ENCODE measurements at places on chromosomes 7 and 10.

GRCh38 chr10:71391701-71392100 is 5.0 kb upstream of the CDH23 start:
- DNase-seq = no peak

DNA sequence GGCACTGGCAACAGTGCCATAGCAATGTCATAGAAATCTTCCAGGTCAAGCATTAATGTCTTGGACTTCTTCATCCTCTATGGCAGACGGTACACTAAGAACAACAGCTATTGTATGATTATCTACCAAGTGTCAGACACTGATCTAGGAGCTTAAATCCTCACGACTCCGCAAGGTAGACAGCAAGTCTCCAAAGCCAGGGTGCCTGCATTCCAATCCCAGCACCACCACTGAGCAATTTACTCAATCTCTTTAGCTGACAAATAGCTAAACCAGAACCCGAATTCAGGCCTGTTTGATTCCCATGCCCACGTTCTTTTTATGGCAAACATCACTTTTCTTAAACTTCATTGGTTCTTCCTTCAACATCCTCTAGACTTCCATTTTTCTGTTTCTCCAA is 31.8 kb downstream of the DNMBP start:
- DNase-seq = no peak

GRCh38 chr10:30070001-30070685 is 10.8 kb upstream of the JCAD start:
- no peak for DNase-seq

DNA sequence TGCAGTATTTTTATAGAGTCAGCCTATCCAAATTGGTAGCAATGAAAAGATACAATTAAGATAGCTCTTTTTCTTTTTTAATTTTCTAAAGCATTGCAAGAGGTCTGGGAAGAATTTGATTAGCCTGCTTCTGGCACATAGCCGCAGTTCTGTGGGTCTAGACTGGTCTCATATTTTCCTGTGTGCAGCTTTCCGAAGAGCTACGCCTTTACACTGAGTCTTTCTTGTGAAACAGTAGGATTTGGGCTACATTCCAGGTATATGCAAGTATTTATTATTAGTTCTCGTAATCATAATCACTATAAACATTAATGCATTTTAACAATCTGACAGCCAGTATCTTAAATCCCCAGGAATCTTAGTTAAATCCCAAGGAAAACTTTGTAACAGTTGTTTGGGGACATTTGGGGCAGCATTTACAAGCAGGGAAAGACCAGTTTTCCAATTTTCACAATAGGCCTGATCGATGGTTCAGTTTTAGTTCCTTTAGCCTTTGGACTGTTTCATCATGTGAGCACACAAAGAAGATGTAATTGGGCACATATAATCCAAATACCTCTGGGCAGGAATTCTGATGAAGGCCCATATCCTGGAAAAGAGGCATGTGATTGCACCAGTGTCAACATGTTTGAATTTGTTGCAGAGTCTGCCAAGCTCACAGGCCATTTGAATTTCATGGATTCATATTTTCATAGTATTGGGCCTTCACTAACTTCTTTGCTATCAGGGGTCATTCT is 287.3 kb downstream of the INHBA start:
- DNase-seq = no peak

DNA sequence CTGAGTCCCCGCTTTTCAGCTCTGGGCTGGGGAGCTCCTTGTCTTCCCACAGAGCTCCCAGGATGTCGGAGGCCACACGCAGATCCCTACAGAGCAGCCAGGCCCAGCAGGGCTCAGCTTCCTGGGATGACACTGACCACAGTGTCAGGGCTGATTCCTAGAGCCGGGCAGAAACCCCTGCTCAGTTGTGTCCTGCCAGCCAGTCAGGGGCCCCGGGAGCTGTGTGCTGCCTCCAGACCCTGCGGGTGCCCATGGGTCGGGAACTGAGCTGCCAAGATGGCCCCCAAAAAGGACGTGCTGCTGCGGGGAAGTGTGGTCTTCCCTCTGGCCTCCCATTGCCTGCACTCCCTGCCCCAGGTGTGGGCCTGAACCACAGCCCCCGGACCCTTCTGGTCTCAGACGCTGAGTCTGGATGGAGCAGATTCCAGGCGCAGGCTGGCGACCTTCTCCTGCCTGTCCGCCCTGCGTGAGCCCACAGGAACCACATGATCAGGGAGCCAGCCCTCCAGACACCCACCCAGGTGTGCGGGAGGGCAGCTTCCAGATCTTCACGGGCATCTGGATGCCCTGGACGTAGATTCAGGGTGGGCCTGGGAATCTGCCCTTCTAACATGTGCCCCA is 217.4 kb downstream of the MAD1L1 start:
- no peak for DNase-seq

- DNase-seq = no peak
Measured at GRCh38 chr10:11548065-11548767, 63.2 kb downstream of the USP6NL start.

DNA sequence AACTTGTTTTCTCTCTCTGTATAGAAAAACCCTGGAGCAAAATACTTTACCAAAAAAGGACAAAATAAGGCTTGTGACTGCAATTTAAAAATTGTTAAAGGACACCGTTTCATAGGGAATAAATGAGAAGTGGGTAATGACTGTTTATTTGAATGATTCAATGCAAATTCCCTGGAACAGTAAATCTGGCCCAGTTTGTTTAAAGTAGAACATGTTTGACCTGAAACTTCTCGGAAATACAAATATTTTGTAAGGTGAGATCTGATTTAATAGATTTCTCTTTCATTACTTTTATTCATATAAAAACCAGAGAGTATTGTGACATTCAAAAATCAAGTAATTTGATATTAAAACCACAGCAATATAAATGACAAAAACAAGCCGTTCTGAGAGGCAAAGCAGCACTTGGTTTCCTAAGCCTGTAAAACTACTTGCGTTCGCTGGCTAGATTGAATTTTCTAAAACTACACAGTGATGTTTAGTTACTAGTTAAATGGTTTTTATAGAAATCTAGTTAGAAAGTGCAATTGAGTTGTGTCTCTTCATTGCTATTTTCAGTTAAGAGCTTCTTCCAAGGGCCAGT is 76.8 kb upstream of the PITRM1 start:
- no peak for DNase-seq

GRCh38 chr10:17648243-17649035 is 4.5 kb downstream of the STAM start:
- no peak for DNase-seq

- DNase-seq = no peak
Measured at GRCh38 chr10:130662775-130663174, 526.6 kb downstream of the GLRX3 start.

- no peak for DNase-seq
Measured at GRCh38 chr7:55484241-55484640, 88.1 kb downstream of the VOPP1 start.

- DNase-seq = no peak
Measured at GRCh38 chr7:151740081-151740851, 136.6 kb downstream of the PRKAG2 start.

DNA sequence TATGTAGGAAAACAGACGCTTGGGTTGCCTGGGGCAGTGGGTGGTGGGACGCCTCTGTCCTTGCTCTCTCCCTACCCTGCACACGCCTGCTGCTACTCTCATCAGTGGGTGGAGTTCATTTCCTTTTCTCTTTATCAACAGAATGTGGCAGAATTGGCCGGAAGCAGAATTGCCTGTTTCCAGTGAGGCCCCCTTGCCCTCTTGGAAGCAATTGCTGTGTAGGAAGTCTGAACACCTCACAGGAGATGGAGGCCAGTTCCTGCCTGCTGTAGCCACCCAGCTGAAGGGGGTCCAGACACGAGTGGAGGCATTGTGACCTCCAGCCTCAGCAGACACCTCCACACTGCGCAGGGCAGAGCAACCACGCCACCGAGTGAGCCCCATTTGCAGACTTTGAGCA is 331.6 kb upstream of the ZNF32 start:
- no peak for DNase-seq

GRCh38 chr7:155874411-155874810 is 62.1 kb upstream of the SHH start:
- no peak for DNase-seq

- DNase-seq = no peak
Measured at GRCh38 chr10:84397735-84398144, 69.4 kb downstream of the CCSER2 start.

- DNase-seq = no peak
Measured at GRCh38 chr7:96786261-96786997, 76.8 kb upstream of the SEM1 start.

- no peak for DNase-seq
Measured at GRCh38 chr10:84353052-84353803, 24.8 kb downstream of the CCSER2 start.

DNA sequence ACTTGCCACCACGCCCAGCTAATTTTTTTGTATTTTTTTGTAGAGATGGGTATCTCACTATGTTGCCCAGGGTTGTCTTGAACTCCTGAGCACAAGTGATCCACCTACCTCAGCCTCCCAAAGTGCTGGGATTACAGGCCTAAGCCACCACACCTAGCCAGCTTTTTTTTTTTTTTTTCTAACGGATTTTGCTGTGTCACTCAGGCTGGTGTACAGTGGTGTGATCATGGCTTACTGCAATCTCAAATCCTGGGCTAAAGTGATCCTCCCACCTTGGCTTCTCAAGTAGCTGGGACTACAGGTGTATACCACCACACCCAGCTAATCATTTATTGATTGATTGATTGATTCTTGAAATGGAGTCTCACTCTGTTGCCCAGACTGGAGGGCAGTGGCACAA is 106.0 kb upstream of the TRIM24 start:
- no peak for DNase-seq

- no peak for DNase-seq
Measured at GRCh38 chr10:43079856-43080255, 3.0 kb downstream of the RET start.

- no peak for DNase-seq
Measured at GRCh38 chr10:88127269-88127668, 263.8 kb downstream of the PTEN start.

- DNase-seq = peak; percentile 68
Measured at GRCh38 chr10:29621161-29621560, 13.6 kb downstream of the SVIL start.

DNA sequence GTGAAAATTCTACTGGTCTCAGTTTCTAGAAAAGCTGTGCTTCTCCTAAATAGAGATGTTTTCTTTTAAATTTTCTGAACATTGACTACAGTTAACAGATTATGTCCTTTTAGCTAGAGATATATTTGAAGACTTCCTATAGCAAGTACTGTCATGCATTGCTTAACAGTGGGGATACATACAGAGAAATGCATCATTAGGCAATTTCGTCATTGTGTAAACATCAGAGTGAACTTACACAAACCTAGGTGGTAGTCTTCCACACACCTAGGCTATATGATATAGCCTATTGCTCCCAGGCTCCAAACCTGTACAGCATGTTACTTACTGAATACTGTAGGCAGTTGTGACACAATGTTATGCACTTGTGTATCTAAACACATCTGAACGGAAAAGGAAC is 28.5 kb downstream of the PIK3CG start:
- DNase-seq = no peak

DNA sequence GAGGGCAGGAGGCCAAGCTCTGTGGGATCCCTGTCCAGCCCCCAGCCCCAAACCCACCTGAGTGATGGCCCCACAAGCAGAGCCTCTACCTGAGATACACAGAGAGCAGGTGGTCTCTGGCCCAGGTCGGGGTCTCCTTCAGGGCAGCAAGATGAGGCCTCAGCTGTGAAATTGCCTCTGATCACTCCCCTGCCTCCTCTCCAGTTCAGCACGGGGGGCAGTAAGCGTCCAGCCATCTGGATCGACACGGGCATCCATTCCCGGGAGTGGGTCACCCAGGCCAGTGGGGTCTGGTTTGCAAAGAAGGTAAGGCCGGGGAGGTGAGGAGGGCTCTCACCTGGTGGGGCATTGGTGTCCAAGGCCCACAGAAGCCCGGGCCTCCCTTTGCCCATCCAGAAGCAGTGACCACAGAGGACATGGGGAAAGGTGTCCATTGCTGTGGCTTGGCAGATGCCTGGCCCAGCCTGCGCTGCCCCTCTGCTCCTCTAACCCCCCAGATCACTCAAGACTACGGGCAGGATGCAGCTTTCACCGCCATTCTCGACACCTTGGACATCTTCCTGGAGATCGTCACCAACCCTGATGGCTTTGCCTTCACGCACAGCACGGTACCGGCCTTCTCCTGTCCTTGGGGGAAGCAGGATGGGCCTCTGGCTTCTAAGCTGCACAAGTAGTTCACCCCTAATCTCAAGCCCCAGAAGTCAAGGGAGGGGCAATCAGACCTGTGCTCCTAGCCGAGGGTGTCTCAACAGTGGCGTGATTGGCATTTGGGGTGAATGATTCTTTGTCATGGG is 3.1 kb downstream of the CPA1 start:
- no peak for DNase-seq

DNA sequence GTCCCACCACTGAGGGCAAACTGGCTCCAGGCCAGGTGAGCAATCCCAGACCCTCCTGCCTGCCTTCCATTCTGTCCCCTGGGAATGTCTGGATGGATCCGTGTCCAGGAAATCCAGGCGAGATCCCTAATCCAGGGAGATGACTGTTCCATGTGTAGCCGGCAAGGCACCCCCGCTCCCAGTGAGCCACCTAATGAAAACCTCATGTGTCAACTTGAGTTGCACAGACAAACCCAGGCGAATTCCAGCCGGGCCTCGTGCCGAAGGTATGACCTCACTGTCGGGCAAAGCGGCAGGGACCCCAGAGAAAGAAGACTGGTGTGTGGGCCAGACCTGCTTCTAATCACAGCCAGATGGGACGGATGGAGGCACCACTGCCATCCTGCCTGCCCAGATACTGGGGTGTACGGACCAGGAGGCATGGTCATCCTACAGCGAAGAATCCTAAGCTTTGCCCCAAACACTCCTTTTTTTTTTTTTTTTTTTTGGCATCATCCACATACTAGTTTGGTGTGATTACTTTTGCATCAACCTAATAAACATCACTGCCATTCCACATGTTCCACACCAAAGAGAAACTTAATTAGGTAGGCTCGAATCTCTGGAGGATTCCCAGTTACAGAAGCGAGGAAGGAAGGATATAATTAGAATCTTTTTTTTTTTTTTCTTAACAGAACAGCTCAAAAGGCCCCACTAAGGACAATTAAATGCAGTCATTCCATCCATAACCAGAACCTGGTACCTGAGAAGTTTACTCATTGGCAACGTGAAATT is 313.1 kb downstream of the CALN1 start:
- peak; percentile 78 for DNase-seq

GRCh38 chr7:41187322-41187721 is 515.6 kb downstream of the INHBA start:
- DNase-seq = no peak

GRCh38 chr7:115410434-115410820 is 488.5 kb downstream of the MDFIC start:
- DNase-seq = no peak

Data from AG20443 (cell line).